ENCODE measurements at places on chromosomes 2 and 18.

GRCh38 chr2:224687156-224687555, 29.0 kb downstream of the CCDC195 start:
- no peak for DNase-seq

- no peak for DNase-seq
Measured at GRCh38 chr18:3273042-3273441, 11.1 kb downstream of the MYL12B start.

- no peak for DNase-seq
Measured at GRCh38 chr2:171447675-171448074, 13.6 kb downstream of the DCAF17 start.

DNA sequence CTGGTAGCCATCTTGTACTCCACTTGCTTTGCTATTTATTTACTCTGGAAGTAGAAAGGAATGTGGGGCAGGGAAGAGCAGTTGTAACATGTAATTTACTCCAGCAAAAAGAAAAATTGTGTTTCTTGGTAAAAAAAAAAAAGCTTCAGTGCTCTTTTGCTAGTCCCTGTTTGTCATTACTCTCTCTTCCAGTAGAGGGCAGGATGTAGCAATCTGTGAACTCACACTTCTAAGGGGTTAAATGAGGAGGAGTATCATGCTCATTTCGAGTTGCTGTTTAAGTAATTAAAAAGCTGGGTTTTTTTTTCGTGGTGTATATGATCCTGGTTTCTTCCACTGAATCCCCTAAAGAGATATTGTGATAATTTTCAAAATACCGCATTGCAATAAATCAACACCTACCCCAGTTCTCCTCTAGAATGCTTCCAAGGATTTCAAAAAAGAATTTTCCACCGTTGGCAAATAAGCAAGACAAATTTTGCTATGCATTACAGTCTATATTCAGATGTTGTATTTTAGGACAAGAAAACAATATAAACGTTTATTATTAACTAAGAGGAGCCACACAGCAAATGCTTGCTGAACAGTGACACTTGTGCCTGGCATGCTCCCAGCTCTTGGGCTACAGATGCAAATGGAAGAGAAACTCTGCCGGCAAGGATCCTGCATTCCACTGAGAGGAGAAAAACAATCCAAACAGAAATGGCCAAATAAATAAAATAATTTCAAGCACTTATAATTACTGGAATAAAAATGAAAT, 261.6 kb downstream of the ASXL3 start:
- no peak for DNase-seq

DNA sequence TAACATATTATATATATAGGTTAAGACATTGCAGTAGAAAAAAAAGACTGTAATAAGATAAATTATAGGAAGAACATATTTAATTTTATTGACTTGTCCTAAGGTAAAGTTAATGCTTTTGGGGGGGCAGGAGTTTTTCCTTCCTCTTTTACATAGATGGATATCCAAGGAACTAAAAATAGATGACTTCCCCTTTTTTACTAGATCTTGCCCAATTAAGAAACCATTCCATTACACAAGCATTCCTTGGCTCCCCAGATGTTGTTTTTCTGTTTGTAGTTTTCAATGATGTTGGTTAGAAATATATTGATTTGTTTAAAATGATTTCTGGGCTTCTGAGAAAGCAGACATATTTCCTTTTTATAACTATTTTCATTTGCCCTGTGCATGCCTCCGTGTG, 22.4 kb upstream of the PMAIP1 start:
- DNase-seq = no peak

GRCh38 chr2:127909019-127909418, 23.3 kb upstream of the AMMECR1L start:
- no peak for DNase-seq

DNA sequence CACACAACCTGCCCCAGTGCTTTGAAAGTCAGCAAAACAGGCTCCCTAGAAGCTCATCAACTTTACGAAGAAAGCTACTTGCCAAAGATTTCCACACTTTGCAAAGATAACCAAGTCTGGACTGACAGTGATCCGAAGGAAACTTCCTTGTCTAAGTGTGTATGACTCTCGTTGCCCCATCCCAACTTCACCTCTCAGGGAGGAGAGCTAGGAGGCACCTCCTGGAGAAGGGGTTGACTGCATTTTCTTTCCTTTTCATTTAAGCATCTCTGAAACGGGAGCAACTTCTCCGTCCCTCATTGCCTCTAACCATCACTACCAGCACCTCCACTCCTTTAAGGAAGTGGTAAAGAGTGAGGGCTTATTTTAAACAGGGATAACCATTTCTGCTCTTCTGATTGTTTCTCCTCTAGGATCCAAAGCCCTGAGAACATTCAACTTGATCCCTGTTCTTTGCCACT, 7.0 kb downstream of the ZEB2 start:
- DNase-seq = no peak

DNA sequence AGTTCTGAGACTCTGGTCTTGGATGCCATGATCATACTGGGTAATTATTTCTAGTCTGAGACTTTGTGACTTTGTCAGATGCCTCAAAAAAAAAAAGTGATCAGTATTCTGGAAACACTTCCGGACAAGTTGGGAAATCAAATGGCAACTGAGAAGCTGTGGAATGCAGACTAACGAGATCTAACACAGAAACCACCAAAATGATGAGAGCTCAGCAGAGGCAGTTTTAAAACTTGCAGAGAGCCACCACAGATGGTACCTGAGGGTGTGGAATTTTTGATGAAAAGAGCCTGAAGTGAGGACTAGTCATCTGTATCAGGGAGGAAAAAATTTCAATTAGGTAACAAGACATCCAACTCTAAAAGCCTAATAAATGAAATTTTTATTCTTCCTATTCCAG, 5.5 kb upstream of the GPR75 start:
- no peak for DNase-seq

DNA sequence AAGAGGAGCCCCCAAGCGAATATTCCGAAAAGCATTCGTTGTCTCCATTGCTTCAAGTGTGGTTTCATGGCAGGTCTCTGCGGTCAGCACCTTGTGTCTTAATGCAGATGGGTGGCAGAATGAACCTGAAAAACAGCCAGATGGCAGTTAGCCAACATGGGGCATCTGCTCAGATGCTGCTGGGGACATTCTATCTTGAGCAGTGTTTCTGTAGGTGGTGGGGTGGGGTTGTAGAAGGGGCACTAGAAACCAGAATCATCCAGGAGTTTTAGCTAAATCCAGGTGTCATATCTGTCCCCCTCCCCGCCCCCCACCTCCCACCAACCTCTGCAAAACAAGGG, 42.1 kb downstream of the ST6GAL2 start:
- DNase-seq = no peak

Measured in stimulated activated CD4-positive, alpha-beta T cell treated with anti-CD3 and anti-CD28 coated beads, Interleukin-15, amount 100 ng/mL, for 1 hour (primary cell).